IMR-90 (cell line): ENCODE measurements at places on chromosomes 11 and 22. TPM values are rescaled to one million over a fixed set of nuclear protein-coding genes. Genes with fewer than 3 reads are reported as not detected.

The C11orf42 gene
- not detected in 2 replicates for total RNA-seq

The SMC1B gene
- not detected in 2 replicates for total RNA-seq

The MMP10 gene
- total RNA-seq = not detected in 2 replicates

The UCP2 gene
- total RNA-seq = 2.0 and 2.2 TPM in 2 replicates

The SCGB1C1 gene
- total RNA-seq = not detected in 2 replicates

The ALG12 gene
- total RNA-seq = 5.6 and 7.2 TPM in 2 replicates

The NELL1 gene
- not detected in 2 replicates for total RNA-seq

The POU2AF1 gene
- not detected in 2 replicates for total RNA-seq

The ACRV1 gene
- total RNA-seq = not detected in 2 replicates

The KCNE3 gene
- under 0.01 and 0.18 TPM in 2 replicates for total RNA-seq

The SPI1 gene
- total RNA-seq = not detected in 2 replicates

The CATSPER1 gene
- 0.18 and 0.28 TPM in 2 replicates for total RNA-seq

The AQP11 gene
- total RNA-seq = 1.1 and 1.4 TPM in 2 replicates

The FXYD6 gene
- total RNA-seq = not detected in 2 replicates

The MUC5AC gene
- not detected in 2 replicates for total RNA-seq

The HTR3B gene
- total RNA-seq = not detected in 2 replicates

The GAL gene
- total RNA-seq = 0.28 TPM in 1 of 2 replicates, not detected in the other

The MPEG1 gene
- not detected in 2 replicates for total RNA-seq

The CECR2 gene
- not detected in 2 replicates for total RNA-seq

The SYCE3 gene
- total RNA-seq = not detected in 2 replicates

The PANX2 gene
- total RNA-seq = under 0.01 and 0.18 TPM in 2 replicates
